Epithelial cell of proximal tubule (primary cell): ENCODE measurements at places on chromosomes 16 and 17.

- DNase-seq, result no peak
Observed at GRCh38 chr16:46949241-46949892, 24.1 kb downstream of the DNAJA2 start.

GRCh38 chr17:40854175-40854814, 12.7 kb downstream of the KRT12 start:
- DNase-seq, result peak; percentile 77

- no peak for DNase-seq
Observed at GRCh38 chr16:84606081-84606875, 11.6 kb downstream of the COTL1 start.

- no peak for DNase-seq
Observed at GRCh38 chr16:83900571-83900970, 1.7 kb downstream of the MLYCD start.

- no peak for DNase-seq
Observed at GRCh38 chr16:56932721-56933619, 1.0 kb downstream of the HERPUD1 start.

GRCh38 chr16:75336521-75336920, 85.1 kb upstream of the BCAR1 start:
- DNase-seq, result no peak

DNA sequence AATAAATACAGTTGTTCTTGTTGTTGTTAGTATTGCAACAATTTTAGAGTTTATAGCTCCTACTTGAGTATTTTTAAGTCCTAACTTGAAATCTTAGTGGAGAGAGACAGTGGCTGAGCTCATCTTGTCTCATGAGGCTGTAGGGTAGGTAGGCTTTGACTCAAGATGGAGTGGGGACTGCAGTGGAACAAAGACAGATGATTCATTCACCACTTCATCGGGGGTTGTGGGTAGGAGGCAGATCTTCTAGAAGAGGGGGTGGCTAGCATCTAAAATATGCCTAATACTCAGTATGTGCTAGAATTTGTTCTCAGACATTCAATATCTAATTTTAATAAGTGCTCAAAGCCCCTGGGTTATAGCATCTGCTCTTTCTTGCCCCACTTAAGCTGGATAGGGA, 13.1 kb upstream of the MMD start:
- DNase-seq, result no peak
